ENCODE measurements at places on chromosomes 16 and 17. TPM values are rescaled to one million over a fixed set of nuclear protein-coding genes. Genes with fewer than 3 reads are reported as not detected.

Gene YWHAE
- 440 TPM for total RNA-seq

- H3K36me3 ChIP-seq: peaks cover 23% of the 10 kb centered on the region
- H3K27me3 ChIP-seq: no peaks in the 10 kb centered on the region
- no peak overlapping the region for H3K27ac ChIP-seq
- H3K4me1 ChIP-seq: peaks cover 16% of the 10 kb centered on the region
- no peak for DNase-seq
- H3K4me3 ChIP-seq: no peak overlapping the region
These were observed 4.7 kb downstream of the CDIPT start for GRCh38 chr16:29858149-29858849.

Gene GH1
- total RNA-seq: not detected

- DNase-seq: no peak
- peaks cover 72% of the 10 kb centered on the region for H3K4me1 ChIP-seq
- peak overlapping the region; percentile 92 for H3K27ac ChIP-seq
- H3K27me3 ChIP-seq: no peaks in the 10 kb centered on the region
- no peak overlapping the region for H3K4me3 ChIP-seq
- no peaks in the 10 kb centered on the region for H3K36me3 ChIP-seq
These were observed 11.3 kb downstream of the RAI1 start for GRCh38 chr17:17692353-17693252.

Gene CBLN1
- not detected for total RNA-seq

- DNase-seq: no peak
- peaks cover 37% of the 10 kb centered on the region for H3K36me3 ChIP-seq
- H3K4me3 ChIP-seq: peak overlapping the region; percentile 80
- peak overlapping the region; percentile 76 for H3K27ac ChIP-seq
- peaks cover 41% of the 10 kb centered on the region for H3K4me1 ChIP-seq
These were observed 1.2 kb downstream of the PSMD11 start for GRCh38 chr17:32445497-32445896.

- H3K27ac ChIP-seq: peak overlapping the region; percentile 92
- peak overlapping the region; percentile 99 for H3K4me3 ChIP-seq
- H3K4me1 ChIP-seq: peaks cover 54% of the 10 kb centered on the region
- H3K27me3 ChIP-seq: no peaks in the 10 kb centered on the region
- peaks cover 37% of the 10 kb centered on the region for H3K36me3 ChIP-seq
- peak; percentile 32 for DNase-seq
These were observed 763 bp downstream of the ZKSCAN2 start for GRCh38 chr16:25256695-25257469.

GRCh38 chr17:82878527-82878926 is 38.7 kb upstream of the ZNF750 start:
- peaks cover 61% of the 10 kb centered on the region for H3K4me1 ChIP-seq
- H3K36me3 ChIP-seq: peaks cover 9% of the 10 kb centered on the region
- DNase-seq: no peak
- no peaks in the 10 kb centered on the region for H3K27me3 ChIP-seq
- H3K27ac ChIP-seq: peak overlapping the region; percentile 17

GRCh38 chr16:6008670-6009069 is 911.1 kb upstream of the EEF2KMT start:
- H3K27ac ChIP-seq: no peak overlapping the region
- H3K4me3 ChIP-seq: no peak overlapping the region
- H3K36me3 ChIP-seq: no peaks in the 10 kb centered on the region
- H3K4me1 ChIP-seq: no peaks in the 10 kb centered on the region

- peaks cover 68% of the 10 kb centered on the region for H3K4me1 ChIP-seq
- H3K27me3 ChIP-seq: no peaks in the 10 kb centered on the region
- H3K4me3 ChIP-seq: peak overlapping the region; percentile 20
- H3K27ac ChIP-seq: peak overlapping the region; percentile 37
These were observed 25.1 kb downstream of the SMARCE1 start for GRCh38 chr17:40622509-40622928.
